ENCODE measurements at places on chromosomes 16 and 17.

GRCh38 chr17:20944014-20944865 is 98.6 kb downstream of the USP22 start:
- no peak for DNase-seq

DNA sequence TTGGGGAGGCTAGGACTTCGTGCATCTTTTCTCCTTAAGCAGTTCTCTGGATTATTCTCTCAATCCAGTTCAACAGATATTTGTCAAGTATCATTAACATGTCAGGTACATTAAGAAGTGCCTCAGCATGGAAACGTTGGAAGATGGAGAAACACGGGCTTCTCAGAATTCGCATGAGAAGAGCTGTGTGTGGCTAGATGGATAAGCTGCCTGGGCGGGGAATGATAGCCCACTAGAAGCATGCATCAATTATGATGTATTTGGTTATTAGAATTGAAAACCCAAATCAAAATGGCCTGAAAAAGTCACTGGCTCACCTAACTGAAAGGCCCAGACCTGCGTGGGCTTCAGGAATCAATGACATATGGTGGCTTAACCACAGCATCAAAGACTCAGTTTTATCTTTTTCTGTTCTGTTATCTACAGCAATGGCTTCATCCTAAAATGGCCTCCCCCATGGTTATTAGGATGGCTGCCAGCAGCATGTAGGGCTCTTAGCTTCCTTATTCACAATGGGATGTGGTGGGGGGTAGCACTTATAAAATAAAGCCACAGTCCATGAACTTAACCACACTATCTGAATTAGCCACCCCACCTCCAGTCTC is 43.9 kb downstream of the MMD start:
- DNase-seq, result no peak

DNA sequence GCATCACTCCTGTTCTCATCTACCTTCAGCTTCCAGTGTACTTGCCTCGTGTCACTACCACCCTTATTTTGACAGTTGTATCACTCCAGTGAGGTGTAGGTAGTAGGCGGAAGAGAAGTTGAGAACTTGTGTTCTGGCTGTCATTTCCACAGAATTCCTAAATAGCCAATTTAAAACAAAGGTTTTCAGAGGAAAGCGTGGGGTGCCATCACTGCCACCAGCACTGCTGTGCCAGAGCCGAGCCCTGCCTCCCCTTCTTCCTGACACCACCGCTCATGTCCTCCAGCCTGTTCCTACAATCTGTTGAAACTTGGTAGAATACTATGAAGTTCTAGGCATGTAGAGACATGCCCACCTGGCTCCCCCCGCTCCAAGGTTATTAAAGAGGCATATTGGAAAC is 215.8 kb downstream of the TANC2 start:
- DNase-seq, result no peak

DNA sequence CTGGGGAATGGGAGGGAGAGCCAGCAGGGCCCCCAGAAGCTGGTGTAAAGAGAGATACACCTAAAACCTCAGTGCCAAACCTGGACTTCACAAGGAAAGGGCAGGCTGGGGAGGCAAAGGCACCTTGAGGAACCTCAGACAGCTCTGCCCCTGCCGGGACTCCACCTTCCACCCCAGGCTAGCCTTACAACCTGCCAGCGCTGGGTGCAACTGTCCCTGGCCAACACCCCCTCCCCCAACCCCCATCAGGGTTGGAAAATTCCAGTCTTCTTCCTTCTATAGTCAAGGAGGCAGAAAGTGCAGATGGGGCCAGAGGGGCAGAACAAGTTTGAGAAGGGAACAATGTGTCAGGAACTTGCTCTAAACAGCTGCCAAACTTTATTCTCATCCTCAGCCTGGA is 2.2 kb downstream of the YBX2 start:
- no peak for DNase-seq

DNA sequence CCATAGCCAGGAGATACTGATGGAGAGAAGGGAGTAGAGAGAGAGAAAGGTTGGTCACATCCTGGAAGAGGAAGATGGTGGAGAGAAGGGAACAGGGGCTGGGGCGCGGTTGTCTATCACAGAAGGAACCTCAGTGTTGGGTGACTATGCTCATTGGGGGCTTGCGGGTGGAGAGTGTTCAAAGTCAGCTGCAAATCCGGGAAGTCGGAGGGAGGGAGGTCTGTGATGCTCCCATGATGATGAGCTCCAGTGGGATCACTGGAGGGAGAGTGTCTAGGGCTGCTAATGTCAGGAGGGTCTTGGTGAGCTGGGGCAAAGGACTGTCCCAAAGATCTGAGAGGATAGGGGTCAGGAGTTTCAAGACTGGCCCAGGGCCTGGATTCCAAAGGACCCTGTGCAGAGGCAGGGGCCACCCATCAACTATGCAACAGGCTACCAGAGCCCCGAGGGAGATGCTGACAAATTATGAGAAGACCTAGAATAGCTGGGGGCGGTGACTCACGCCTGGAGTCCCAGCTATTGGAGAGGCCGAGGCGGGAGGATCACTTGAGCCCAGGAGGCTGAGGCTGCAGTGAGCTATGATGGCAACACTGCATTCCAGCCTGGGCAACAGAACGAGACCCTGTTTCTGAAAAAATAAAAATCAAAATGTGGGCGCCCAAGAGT is 2.6 kb downstream of the SPDYE4 start:
- no peak for DNase-seq

DNA sequence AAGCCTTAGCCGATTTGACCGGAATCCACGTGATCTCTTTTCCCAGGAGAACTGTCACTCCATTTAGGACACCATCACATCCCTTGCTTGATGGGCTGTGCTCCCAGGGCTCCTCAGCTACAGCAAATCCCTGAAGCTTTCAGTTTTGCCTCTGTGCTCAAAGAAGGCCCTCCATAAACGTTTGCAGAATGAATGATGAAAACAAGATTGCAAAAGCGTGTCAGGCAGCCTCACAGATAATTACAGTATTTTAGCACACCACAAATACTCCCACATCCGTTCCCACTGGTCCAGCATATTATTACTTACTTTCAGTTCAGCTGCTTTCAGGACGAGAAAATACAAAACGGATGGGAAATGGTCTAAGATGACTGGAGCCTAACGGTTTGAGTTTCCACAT is 84.6 kb downstream of the USP31 start:
- no peak for DNase-seq

- DNase-seq, result no peak
These were observed 41.1 kb downstream of the NDEL1 start for GRCh38 chr17:8476741-8477140.

GRCh38 chr17:72531729-72532128 is 410.9 kb downstream of the SOX9 start:
- no peak for DNase-seq

- DNase-seq, result no peak
These were observed 3.6 kb downstream of the SOX9 start for GRCh38 chr17:72124438-72124775.

Data from GM19239 (cell line).